Activated CD4-positive, alpha-beta T cell treated with anti-CD3 and anti-CD28 coated beads for 4 hours (primary cell): ENCODE measurements at places on chromosomes 3 and 15.

DNA sequence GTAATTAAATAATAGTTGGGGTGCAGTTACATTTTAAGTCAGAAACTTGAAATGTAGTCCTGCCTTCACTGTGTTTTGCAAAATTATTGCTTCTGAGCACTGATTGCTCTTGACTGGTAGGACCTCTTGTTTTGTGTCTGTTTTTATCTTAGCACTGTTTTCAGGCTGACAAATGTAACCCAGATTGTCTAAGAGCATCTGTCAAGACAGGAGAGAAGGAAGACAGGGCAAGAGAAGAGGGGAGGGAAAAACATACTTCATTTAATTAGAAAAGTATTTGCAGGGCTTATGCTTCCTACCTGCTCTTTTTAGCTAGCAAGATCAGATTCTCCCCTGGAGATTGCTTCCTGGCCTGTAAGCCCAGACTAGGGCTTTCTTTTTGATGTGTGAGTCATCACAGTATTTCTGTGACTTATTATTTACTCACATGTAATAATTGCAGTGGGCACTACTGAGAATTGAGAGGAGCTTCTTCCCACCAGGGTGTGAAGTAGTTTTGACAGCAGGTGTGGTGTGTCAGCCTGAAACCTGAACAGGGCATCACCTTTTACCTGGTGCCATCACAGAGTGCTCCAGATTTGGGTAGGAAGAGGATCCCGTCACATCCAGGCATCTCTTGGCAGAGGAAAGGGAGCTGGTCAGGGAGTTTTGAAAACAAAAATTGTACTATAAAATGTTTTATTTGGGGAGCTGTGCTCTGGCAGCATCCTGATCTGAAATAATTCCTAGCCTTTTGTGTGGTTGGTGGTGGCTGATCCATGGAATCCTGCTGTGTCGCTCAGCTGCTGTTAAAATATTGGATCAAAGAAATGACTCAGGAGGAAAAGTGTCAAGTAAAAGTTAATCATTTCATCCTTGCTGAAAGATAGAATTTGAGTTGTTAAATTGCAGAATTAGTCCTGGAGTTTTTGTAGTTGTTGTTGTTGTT lies 98.2 kb downstream of the TMEM108 start:
- DNase-seq, result no peak

- peak; percentile 8 for DNase-seq
These were observed 63.7 kb upstream of the ULK4 start for GRCh38 chr3:42025370-42026138.

- no peak for DNase-seq
These were observed 33.8 kb upstream of the CTSH start for GRCh38 chr15:78978601-78979179.

DNA sequence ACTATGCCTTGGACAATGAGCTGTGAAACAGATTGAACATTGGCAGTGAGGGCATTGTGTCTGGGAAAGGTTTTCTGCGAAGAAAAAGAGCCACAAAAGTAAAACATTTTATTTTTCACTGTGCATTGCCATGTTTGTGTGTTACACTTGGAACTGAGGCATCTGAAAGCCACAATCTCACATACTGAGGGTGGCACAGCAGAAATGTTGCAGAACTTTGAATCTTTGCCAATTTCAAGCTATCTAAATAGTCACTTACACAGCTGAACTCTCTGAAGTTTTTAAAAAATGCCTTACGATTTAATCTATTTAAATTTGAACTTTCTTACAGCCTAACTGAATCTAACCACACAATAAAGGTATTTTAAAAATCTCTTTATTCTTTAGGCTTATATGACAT lies 154.1 kb upstream of the GRM7 start:
- no peak for DNase-seq

- no peak for DNase-seq
These were observed 281.3 kb downstream of the FGF12 start for GRCh38 chr3:192445770-192446644.

- DNase-seq, result no peak
These were observed 395.3 kb upstream of the TPRG1 start for GRCh38 chr3:188776447-188776846.

- DNase-seq, result no peak
These were observed 22.1 kb upstream of the TJP1 start for GRCh38 chr15:29844290-29844903.

GRCh38 chr15:40762919-40763800 lies 708 bp upstream of the GCHFR start:
- peak; percentile 29 for DNase-seq

- no peak for DNase-seq
These were observed 131.2 kb downstream of the KLF13 start for GRCh38 chr15:31457631-31458526.

- DNase-seq, result no peak
These were observed 10.2 kb upstream of the MAPK6 start for GRCh38 chr15:52008698-52009434.

GRCh38 chr15:27845535-27846369 lies 253.4 kb downstream of the OCA2 start:
- DNase-seq, result no peak

- DNase-seq, result no peak
These were observed 471.8 kb downstream of the MFSD1 start for GRCh38 chr3:159273608-159274007.

DNA sequence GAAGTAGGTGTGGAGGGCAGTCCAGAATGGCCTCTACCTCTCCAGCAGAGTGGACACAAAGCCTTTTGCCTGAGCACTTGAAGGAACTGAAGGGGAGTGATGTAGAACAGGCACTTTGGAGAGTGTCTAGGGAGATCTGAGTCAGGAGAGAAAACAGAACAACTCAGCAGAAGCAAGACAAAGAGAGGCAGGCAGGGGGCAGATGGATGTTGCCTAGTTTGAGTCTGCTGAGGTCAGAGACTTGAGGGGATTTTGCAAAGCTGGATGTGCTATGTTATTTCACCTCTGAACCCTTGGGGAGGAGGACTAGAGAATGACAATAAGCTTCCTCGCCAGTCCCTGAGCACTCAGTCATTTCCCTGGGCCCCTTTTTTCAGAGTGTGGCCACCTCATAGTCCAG lies 366.4 kb downstream of the EPHB1 start:
- no peak for DNase-seq

GRCh38 chr3:156368189-156368588 lies 186.7 kb downstream of the SSR3 start:
- no peak for DNase-seq

- no peak for DNase-seq
These were observed 5.4 kb upstream of the CACNA2D2 start for GRCh38 chr3:50508821-50509220.

DNA sequence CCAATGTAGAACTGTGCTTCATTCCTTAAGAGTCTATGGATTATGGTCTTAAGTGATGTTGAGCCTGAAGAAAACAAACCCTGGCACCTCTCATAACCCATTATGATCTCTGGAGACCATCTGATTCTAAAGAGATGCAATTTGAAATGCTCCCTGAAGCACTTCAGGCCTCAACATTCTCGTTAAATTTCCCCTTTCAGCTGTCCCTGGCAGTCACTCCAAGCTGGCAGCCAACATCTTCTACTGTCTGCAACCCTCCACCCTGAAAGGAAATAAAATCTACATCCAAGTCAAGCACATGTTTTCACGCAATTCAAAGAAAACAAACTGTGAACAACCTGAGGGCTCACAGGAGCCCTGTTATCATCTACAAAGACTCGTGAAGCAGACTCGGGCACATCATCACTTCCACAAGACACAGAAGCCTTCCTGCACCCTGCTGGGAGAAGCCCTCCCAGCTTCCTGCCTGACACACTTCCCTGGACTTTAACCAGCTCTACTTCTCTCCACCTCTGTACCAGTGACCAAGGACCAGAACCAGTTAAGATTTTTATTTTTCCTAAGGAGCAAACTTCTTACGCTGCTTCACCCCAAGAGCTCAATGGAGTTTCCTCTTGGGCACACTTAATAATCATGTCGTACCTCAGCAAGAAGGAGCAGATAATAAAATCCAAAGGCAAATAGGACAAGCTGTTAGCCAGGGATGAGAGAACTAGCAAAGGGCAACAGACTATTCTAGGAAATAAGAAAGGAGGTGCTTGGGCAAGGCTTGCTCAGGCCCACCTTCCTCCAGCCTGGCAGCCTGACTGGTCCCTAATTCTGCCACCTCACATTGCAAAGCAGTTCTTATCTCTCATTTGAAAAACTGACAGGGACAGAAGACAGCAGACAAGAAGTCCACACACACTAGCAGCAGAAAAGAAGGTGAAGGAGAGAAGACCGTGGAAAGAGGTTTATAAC lies 67.1 kb downstream of the MAGI1 start:
- no peak for DNase-seq

DNA sequence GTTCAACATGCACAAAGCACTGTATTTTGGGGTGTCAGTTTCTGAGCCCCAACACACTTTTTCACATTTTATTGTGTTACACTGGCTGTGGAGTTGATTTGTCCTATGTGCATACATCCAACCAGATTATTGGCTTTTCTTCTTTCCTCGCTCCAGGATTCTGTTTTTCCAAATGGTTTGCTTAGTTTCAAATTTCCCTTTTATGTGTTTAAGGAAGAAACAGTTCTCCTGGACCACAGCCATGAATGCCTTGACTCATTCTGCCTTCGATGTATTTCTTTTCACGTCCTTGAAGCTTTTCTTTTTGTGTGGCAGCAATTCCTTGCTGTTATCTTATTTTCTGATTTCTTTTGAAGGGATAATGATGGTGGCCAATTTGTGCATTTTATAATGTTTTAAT lies 53.8 kb downstream of the CACNA2D3 start:
- DNase-seq, result no peak

- no peak for DNase-seq
These were observed 52.4 kb upstream of the MRPS22 start for GRCh38 chr3:139291276-139292051.

DNA sequence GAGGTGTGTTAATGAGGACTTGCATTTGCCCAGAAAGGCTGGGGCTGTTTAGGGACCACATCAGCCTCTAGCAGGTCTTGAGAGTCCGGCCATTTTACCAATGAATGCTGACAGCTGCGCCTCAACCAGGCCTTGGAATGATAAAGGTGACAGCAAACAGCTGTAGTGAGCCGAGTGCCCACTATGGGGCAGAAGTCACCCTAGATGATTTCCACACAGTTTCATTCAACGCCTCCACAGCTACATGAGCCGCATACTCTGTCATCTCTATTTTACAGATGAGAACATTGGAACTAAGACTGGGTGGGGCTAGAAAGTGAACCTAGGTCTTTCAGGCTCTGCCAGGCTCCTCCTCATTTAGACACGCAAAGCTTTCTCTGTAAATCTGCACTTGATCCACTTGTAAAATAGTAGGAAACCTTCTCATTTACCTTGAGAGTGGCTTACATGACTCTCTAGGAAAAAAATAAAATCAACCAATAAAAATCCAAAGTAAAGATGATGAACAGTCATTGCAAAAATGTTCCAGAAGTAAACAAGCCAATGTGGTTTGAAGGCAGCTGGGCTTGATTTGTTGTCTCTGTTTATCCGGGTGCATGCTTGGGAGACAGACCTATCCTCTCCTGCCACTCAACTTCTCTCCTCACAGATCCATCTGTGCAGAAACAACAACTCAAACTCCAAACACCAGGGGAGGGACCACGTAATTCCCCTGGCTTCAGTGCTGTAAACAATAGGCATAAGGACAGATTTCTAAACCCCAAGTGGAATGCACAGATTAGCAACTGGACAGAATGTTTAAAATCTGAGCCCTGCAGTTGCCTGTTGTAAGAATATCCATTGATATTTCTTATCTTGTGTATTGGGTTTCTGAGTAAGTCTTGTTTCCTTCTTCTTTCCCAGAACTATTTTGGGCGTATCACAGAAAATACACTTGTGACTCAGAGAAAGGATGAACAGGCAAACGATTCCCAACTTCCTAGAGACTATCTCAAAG lies 31.5 kb upstream of the LDHAL6B start:
- DNase-seq, result peak; percentile 10

DNA sequence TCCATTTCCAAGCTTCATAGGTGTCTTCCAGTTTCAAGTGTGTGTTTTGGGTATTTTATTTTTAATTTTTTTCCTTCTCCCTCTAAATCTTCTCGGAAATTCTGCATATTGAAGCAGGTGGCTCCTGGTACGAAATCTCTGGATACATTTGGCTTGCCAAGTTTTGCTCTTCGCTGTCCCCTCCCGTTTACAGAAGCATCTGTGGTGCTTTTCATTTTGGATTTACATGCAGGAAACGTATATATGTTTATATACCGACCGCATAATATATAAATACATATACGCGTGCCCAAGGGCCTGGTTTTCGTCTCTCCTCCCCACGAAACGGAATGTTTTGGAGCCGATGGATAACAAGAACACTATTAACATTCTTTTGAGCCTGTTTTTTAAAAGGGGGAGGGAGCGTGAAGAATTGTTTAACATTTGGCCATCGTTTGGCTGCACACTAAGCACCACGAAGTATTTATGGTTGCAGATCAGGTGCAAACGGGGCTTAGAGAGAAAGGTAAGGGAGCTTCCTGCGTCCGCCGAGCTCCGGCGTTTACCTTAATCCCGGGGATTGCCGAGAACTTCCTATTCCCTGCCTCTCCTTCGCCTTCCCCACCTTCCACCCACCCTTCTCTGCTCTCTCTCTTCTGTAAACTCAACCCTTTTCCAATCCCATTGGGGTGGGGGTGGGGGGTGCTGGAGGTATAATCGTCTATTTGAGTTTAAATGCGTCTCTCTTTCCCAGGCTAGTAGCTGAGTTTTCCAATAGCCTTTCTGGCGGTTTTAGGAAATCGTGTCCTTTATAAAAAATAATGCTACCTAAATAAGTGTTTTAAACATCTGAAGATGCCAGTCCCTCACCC lies 1.1 kb upstream of the NLGN1 start:
- no peak for DNase-seq

GRCh38 chr15:38862099-38862498 lies 297.5 kb upstream of the RASGRP1 start:
- no peak for DNase-seq

- no peak for DNase-seq
These were observed 18.1 kb upstream of the SCN10A start for GRCh38 chr3:38834110-38834509.

GRCh38 chr3:184814214-184814613 lies 2.2 kb downstream of the VPS8 start:
- DNase-seq, result no peak

DNA sequence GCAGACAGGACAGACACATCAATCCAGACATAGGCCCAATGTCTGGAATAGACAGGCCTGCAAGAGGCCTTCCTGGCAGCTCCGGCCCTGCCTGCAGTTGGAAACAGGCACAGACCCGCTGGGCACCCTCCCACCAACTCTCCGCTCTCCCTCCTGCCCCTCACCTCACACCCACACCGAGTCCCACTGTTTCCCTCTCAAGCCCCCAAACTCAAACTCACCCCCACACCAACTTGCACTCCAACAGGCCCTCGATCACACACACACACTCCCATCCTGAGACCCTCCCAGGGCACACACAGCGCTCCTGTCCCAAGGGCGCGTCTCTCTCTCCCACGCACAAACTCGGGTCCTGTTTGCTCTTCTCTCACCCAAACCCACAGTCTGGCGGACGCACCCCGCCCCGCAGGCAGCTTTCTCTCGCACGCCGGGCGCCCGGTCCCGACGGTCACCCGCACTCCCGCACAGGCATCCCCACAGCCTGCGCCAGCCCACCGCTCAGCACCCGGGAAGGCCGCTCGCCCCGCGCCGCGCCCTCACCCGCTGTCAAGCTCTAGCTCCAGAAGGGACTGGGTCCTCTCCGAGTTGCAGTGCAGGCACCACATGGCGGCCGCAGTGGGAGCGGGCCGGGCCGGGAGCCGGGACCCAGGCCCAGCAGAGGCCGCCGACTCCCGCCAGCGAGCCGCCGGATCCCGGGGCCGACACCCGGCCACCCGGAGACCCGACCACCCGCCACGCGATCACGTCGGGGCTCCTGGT lies 106.2 kb downstream of the IQSEC1 start:
- peak; percentile 19 for DNase-seq

- peak; percentile 10 for DNase-seq
These were observed 87.4 kb downstream of the NFKBIZ start for GRCh38 chr3:101936419-101937356.
